CD8-positive, alpha-beta T cell (primary cell): ENCODE measurements at places on chromosomes 13 and 19.
A peak's percentile ranks its signal among the peaks of the same experiment; 100 is the strongest.

GRCh38 chr13:34941835-34942731 lies at the start of gene NBEA:
TSS of gene NBEA (plus strand) at chr13:34942270. CDS start at chr13:34942821, 551 bp downstream.
- peak; percentile 78 for DNase-seq

DNA sequence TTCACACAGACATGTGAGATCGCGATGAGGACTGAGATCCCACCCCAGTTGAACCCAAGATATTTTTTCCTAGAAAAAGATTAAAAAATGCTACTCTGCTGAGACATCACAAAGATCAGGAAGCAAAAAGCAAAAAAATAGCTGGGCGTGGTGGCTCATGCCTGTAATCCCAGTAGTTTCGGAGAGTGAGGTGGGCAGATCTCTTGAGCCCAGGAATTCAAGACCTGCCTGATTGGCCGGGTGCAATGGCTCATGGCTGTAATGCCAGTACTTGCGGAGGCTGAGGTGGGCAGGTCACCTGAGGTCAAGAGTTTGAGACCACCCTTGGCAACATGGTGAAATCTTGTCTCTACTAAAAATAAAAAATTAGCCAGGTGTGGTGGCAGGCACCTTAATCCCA lies 1.1 kb downstream of the FUT3 start:
- DNase-seq: no peak

GRCh38 chr13:109761695-109762094 lies 24.7 kb downstream of the IRS2 start:
- no peak for DNase-seq

- peak; percentile 45 for DNase-seq
Measured at GRCh38 chr19:16073988-16074387, 2.3 kb upstream of the TPM4 start.

- DNase-seq: no peak
Measured at GRCh38 chr19:18008814-18009213, 844 bp downstream of the ARRDC2 start.
